ENCODE measurements at places on chromosomes 12 and 14.

- DNase-seq, result no peak
Measured at GRCh38 chr12:7075939-7076338, 15.4 kb downstream of the C1S start.

- DNase-seq, result no peak
Measured at GRCh38 chr12:47981496-47982260, 18.3 kb downstream of the TMEM106C start.

GRCh38 chr14:41817626-41818025 lies 210.9 kb downstream of the LRFN5 start:
- no peak for DNase-seq

- no peak for DNase-seq
Measured at GRCh38 chr14:104940526-104941150, 16.0 kb downstream of the PLD4 start.

- no peak for DNase-seq
Measured at GRCh38 chr12:15289192-15289591, 33.1 kb upstream of the PTPRO start.

GRCh38 chr12:105948331-105948730 lies 190.4 kb downstream of the NUAK1 start:
- no peak for DNase-seq
